GM23338 (cell line): ENCODE measurements at places on chromosomes 12 and 14.

DNA sequence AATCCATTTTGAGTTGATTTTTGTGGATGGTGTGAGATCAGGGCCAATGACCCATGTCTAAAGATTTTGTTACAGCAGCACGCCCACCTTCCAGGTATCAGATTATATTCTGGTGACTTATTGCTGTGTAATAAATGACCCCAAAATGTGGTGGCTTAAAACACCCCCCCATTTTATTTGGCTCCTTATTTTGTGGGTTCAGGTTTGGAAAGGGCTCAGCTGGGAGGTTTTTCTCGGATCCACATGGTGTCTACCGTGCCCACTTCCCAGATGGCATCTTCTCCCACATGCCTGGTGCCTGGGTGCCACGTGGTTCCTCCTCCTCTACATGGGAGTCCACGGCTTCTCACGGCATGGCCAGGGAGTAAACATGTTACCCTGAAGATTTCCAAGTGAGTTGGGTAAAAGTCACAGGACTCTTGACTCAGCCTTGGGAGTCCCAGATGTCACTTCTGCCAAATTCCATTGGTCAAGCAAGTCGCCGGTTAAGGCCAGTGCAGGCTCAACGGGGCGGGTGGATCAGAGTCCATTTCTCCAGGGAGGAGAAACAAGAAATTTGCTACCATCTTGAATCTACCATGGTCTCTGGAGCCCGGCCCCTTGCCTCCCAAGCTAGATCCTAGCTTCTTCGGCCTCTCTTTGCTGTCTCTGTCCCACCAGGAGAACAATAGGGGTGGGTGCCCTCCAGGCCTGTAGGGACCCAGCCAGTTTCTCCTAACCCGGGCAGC is 214.3 kb downstream of the KIF26A start:
- no peak for DNase-seq

- DNase-seq, result no peak
Observed at GRCh38 chr12:78977304-78977867, 112.8 kb downstream of the SYT1 start.

GRCh38 chr12:12185414-12185813 is 81.4 kb downstream of the LRP6 start:
- DNase-seq, result no peak

DNA sequence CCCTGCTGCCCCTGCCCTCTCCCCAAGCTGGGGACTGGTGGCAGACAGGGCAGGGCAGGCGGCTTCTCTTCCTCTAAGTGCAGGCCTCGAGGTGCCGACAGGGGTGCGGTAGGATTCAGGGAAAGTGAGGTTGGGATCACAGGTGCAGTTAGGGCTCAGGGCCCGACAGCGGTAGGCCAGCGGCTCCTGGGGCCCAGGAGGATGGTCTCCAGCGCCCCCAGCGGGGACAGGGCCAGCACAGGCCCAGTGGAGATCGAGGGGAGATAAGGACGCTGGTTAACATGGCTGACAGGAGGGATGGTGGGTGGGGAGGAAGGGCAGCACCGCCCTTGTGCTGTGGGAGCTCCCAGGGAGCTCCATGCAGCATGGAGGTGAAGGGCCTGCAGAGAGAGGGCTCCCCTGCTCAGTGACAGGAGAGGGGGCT is 935 bp upstream of the CRIP1 start:
- peak; percentile 92 for DNase-seq

DNA sequence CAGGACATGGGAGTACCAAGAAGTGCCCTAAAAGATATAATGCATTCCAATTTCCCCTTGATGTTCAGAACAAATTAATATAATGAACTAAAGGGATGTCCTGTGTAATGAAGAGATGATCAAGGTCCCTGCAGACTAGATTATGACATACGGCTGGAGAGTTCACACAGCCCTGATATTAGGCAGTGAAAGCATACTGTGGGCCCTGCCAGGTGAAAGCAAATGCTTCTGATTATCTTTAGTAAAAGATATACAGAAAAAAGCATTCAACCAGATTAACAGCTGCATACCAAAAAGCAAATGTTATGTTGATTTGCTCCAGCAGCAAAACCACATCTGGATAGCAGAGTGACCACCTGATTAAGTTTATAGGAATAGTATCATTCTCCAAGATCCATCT is 12.1 kb downstream of the HIGD1C start:
- DNase-seq, result no peak

GRCh38 chr12:109606320-109607028 is 32.9 kb downstream of the MVK start:
- peak; percentile 69 for DNase-seq

DNA sequence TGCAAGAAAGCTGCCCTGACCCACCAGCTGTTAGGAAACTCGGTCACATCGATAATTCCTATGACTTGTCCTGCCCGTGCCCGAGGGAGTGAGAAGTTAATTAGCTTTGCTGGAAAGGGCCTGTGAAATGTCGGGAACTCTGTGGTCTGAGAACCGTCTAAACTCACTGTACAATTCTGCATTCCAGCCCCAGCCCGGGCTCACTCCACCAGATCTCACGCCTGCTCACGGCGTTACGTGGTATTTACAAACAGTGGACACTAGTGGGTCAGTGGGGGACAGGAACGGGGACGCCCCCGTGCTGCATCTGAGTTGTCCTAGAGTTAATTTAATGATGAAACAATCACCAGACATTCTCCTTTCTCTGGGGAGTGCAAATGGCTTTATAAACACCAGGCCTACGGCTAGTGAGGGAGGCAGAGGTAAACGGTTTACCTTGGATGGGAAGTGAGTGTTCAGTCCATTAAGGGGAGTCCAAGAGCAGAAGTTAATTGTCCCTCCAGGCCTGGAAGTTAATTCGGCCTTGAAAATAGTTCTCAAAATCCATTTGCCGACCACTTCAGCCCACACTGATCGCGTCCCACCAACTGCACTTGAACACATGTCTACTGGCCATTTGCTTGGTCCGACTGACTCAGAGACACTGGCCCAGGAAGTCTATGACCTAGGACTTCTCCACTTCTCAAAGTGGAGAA is 93.5 kb upstream of the MED13L start:
- no peak for DNase-seq

- DNase-seq, result no peak
Observed at GRCh38 chr12:53670971-53671370, 4.9 kb downstream of the ATP5MC2 start.

GRCh38 chr14:74920281-74920680 is 2.8 kb downstream of the RPS6KL1 start:
- DNase-seq, result no peak

- no peak for DNase-seq
Observed at GRCh38 chr12:78959556-78959955, 95.0 kb downstream of the SYT1 start.

DNA sequence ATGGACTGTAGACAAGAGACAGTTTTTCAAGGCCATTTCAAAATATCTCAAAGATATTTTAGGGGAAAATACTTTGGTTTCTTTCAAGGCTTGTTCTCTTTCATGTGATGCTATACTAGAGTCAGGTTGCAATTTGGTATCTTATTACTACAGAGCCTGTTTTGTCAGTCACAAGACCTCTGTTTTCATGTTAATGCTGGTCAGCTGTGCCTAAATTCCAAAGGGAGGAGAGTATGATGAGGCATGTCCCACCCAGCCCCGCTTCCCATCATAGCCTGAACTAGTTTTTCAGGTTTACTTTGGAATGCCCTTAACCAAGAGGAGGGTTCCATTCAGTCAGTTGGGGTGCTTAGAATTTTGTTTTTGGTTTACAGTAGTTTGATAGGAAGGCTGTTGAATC is 52.6 kb downstream of the GPHB5 start:
- peak; percentile 77 for DNase-seq
